ENCODE measurements at places on chromosomes 1 and 21. TPM values are rescaled to one million over a fixed set of nuclear protein-coding genes. Genes with fewer than 3 reads are reported as not detected.

- DNase-seq: no peak
These were observed 51.9 kb downstream of the RPRD2 start for GRCh38 chr1:150415800-150416199.

Gene ZBTB40
- total RNA-seq: 12.5 TPM

DNA sequence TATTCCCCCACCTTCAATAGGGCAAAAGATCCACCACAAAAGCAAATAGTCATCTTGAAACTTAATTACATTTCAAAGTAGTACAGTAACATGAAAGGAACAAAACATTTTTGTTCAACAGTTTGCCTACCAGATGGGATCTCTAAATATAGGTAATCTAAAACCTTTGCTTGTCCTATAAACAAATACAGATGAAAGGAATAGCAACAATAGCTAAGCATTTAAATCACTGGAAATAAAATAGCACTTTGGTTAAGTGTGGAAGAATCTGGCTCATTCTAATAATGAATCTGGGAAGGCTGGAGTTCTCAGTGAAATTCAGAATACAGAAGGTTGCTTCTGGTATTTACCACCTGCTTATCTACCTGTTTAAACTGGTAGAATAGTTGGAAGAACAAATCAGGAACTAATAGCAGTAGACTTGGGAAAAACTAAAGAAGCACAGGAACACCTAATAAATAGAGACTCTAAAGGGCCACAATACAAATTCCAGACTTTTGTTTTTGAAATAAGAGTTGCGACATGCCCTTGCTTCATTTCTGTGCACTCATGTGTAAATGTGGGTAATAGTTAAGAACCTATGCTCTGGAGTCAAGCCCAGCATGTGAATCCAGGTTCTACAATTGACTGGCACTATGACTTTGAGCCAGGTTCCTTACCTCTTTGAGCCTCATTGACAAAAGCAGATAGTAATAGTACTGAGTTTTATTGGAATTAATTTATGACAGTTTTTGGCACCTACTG lies 2.3 kb upstream of the LYPLAL1 start:
- no peak for DNase-seq

Gene ETV3L
- total RNA-seq: not detected

Gene RGS16
- total RNA-seq: 1.4 TPM

GRCh38 chr1:65424573-65424889 lies 4.1 kb downstream of the LEPR start:
- DNase-seq: no peak

DNA sequence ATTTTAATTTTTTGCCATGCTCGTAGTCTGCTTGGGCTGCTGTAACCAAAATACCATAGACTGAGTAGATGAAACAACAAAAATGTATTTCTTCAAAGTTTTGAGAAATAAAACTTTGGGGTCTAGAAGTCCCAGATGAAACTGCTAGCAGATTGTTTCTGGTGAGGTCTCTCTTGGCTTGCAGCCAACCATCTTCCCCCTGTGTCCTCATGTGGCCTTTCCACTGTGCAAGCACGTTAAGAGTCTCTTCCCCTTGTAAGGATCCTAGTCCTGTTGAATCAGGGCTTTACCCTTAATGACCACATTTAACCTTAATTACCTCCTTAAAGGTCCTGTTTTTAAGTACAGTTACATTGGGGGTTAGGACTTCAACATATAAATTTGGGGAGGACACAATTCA lies 86.6 kb downstream of the PTBP2 start:
- DNase-seq: no peak

GRCh38 chr1:195550071-195550862 lies 1058.0 kb downstream of the KCNT2 start:
- DNase-seq: no peak

GRCh38 chr1:95021119-95021518 lies 51.6 kb downstream of the ALG14 start:
- DNase-seq: no peak

- DNase-seq: peak; percentile 53
These were observed 9.3 kb downstream of the PODN start for GRCh38 chr1:53071167-53071865.

Gene LEMD1
- total RNA-seq: not detected

DNA sequence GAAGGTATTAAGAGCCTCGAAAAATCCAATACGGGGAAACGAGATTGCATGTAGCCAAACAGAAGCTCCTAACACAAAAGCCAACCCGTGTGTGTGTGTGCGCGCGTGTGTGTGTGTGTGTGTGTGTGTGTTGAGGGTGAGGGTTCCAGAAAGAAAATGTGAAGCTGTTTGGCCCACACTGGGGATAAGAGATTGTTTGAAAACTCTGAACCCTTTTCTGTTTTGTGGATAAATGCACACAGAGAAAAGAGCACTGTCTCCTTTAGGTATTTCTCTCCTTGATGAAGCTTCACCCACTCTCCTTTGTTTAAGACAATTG lies 1.9 kb downstream of the WLS start:
- DNase-seq: no peak

DNA sequence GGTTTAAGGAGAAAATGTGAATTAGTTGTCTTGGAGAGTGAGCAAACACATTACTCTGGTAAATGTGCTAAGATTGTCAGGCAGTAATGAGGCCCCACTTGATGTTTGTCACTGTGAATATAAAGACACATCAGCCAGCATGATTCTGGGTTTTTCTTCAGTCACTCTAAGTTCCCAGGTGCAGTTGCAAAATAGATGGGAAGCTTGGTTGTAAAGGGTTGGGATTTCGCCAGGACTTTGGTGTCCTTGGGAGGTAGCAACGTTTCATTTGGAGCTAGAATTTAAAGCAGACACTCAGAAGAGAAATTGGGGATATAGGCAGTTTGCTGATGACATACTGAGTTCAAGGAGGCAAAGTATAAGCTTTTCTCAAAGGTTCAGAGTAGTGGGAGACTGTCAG lies 154.3 kb downstream of the MAST2 start:
- DNase-seq: no peak

GRCh38 chr21:28615276-28615675 lies 377.4 kb downstream of the LTN1 start:
- no peak for DNase-seq

Data from right atrium auricular region (tissue), 2 donors.